ENCODE measurements at places on chromosomes 1 and 21.

- no peak for DNase-seq
Observed at GRCh38 chr1:93033785-93034184, 45.3 kb upstream of the MTF2 start.

- DNase-seq: no peak
Observed at GRCh38 chr1:7664893-7665250, 106.2 kb upstream of the VAMP3 start.

- DNase-seq: no peak
Observed at GRCh38 chr1:203546274-203546673, 52.3 kb downstream of the OPTC start.

DNA sequence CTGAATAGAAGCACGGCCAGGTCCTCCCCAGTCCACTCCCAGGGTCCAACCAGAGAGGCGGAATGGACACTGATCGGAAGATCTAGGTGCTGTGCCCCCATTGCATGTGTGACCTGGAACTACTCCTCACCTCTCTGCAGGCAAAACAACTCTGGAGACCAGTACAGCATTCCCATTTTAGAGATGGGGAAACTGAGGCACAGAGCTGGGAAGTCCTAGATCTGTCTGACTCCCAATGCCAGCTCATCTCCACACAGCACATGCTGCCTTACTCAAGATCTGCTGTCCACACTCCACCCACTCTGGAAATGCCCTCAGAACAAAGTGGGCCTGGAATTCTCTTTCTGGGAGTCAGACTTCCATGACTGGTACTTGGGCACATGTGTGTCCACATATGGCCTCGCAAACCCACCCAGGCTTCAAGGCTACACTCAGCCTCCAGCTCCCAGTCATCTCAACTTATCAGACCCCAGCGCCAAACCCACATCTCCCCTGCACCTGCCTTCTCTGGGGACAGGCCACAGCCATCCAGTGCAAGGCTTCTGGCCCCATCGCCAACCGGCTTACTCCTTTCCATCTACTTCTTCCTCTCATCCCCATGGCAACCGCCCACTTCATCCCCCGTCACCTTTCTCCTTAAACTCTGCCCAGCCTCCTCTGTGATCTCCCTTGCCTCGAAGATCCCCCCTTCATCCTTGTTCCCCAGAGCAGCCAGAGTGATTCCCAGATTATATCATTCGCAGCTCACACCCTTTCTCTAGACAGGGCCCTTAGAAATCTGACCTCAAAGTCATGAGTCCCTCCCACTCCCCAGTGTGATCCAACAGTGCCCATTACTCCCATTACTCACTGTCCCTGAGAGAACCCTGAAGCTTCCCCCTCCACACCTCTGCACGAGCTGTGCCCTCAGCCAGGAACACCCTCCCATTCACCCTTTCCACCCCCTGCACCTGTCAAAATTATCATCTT lies 2.7 kb downstream of the COL8A2 start:
- no peak for DNase-seq

DNA sequence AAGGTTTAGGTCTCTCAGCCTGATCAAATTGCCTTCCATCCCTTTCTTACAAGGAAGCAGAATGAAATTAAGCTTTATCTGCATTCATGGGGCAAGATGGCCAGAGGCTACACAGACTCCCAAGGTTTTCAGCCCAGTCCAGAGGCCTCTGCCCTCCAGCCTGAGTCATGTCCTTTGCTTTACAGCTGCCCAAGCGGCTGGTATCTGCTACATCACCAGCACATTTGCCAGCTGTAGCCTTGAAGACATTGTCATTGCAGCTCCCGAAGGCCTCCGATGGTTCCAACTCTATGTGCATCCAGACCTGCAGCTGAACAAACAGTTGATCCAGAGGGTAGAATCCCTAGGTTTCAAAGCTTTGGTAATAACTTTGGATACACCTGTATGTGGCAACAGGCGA lies 16.0 kb downstream of the HAO2 start:
- DNase-seq: no peak

DNA sequence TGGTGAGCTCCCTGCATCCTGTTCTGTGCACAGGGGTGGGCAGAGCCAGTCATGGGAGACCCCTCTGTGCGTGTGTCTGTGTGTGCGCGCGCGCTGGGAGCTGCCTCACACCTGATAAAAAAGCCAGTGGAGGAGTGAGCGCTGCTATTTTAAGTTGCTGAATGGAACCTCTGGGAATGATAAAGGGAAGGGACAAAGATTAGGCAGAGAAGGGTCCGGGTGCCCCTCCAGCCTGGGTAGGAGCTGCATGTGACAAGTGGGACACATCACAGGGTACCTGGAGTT lies 847 bp downstream of the ADORA1 start:
- DNase-seq: no peak

DNA sequence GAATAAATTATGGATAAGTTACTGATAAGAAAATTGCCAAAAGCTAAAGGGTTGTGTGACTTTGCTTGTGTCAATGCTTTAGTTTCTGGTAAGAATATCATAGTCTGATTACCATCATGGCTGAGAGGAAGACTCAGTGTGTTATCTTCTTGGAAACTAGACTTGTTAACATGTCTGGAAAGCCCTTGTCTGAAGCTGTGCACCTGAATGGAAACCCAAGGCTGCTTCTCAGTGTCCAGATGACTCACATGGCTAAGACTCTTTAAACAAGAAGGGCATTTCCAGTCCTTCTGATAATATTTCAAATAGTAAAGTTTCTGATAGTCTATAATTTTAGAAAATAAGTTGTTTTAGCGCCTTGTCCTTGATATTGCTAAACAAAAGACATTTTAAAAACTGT lies 1092.7 kb downstream of the PLA2G4A start:
- no peak for DNase-seq

DNA sequence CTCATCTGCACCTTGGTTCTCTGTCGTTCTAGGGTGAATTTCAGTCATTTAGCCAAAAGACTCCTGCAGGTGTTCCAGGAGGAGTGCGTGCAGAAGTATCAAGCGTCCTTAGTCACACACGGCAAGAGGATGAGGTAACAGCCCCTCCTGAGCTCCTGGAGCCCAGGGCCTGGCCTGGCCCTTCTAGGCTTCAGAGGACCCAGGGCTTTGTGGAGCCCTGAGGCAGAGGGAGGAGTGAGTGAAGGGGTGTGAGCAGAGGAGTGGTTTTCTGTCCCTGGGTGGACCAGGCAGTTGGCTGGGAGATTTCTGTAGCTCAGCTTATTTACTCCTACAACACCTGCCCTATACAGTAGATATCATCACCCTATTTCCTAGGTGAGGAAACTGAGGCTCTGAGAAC lies 15.7 kb upstream of the RASSF5 start:
- no peak for DNase-seq

DNA sequence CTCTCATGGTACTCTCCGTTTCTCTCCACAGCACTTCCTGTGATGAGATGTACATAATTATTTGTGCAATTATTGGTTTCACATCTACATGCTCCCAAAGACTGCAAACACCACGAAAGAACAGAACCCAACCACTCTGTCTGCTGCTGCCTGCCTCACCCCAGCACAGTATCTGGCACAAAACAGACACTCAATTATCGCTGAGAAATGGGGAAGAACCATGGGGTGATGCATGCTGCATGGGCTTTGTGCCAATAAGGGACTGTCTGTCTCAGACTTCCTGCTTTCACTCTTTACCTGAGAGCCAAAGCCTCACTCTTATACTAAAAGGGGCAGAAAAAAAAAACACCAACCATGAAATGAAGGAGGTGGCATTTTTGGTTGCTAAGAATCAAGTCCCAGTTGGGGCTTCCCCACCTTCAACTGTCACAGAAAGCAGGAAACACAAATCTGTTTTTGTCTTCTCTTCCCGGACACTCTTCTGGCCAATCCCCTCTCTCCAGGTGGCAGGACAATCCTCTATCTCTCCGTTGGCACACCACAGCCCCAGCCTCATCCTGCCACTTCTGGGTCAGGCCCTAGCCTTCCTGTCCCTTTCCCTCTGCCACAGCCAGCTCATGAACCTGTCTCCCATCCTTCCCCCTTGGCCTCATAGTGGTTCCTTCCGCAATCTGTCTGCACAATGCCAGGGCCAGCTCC lies 82.0 kb downstream of the TGFBR3 start:
- no peak for DNase-seq

GRCh38 chr1:216081445-216081844 lies 341.8 kb downstream of the USH2A start:
- DNase-seq: no peak

- peak; percentile 37 for DNase-seq
Observed at GRCh38 chr1:150484861-150485260, 2.4 kb upstream of the TARS2 start.

DNA sequence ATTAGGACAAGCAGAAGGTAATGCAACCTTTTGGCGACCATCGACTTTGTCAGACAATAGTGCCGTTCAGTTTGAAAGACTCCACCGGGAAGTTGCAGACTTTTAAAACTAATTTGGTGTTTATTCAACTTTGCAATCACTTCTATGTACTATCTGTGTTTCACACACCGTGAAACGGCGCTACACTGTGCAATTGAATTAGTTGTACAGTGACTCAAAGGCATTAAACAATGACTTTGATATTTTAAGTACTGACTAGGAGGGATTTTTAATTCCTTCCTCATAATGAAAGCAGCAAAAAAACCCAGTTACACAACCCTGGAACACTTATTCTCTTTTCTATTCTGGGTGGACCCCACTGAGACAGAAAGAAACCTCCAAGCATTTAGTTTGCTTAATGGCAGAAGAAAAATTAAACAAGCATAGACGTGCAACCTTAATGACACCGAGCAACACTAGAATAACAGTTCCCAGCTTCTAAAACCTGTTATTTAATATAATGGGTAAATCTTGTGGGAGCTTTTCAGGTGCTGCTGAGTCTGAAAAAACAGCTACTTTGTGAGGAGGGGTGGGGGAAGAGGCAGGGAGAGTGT lies 176.8 kb downstream of the LMO4 start:
- no peak for DNase-seq

DNA sequence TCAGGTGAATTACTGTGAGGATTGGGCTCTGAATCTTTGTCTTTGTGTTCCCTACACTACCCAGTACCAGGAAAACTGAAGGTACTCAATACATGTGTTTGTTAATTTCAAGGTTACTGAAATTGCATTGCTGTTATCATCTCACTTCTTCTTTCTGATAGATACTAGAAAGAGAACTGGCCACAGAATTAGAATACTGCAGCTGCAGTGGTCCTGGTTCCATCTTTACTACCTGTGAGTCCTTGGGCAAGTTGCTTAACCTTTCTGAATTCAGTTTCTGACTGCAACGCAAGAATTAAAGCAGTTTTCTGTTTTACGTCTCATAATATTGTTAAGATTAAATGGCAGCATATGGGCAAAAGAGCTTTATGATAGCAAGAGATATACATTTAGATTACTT lies 263.5 kb downstream of the LMO4 start:
- no peak for DNase-seq

All from SJCRH30 (cell line).